ENCODE measurements at places on chromosomes 5 and 9. TPM values are rescaled to one million over a fixed set of nuclear protein-coding genes. Genes with fewer than 3 reads are reported as not detected.

ADAMTS19 gene
- 45.3 TPM for total RNA-seq

DNA sequence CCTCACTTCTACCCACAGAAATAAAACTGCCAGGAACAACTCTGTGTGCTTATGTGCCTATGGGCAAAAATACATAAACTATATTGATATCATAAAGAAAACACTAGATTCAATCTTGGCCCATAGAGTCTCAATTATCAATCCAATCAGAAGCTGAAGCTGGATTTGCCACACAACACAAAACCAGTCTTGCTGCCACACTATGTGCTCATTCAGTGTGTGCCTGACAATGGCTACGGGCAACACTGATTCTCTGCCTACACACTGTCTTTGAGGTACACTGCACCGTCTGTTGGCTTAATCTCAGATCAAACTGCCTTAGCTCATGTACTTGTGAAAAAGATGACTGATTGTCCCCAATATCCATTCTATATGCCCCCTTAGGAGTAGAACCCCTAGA, 35.4 kb downstream of the ARL15 start:
- no peak for DNase-seq

DNA sequence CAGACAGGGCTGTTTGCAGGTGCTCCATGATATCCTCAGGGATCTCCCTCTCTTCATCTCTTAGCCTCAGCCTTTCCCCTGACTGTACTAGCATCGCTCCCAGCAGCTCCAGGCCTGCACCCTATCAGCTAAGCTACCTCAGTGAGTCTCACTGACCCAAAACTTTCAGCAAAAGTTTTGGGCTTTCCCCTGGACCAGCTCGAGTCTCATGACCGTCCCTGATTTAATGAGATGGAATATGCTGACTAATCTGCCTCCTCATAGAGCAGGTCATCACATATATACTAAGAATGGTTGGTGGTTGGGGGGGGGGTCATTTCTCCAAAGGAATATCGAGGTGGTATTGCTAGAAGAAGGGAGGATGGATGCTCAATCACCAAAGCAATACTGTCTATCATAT, 151.5 kb downstream of the NR3C1 start:
- no peak for DNase-seq

GRCh38 chr5:4015709-4016108, 420.1 kb downstream of the IRX1 start:
- no peak for DNase-seq

GRCh38 chr9:116927726-116928125, 240.6 kb downstream of the TRIM32 start:
- no peak for DNase-seq

PCDHB14 gene
- total RNA-seq = 3.8 TPM

FAM53C gene
- total RNA-seq = 21.3 TPM

KCNMB1 gene
- 0.20 TPM for total RNA-seq

- DNase-seq = no peak
Observed at GRCh38 chr9:92614763-92615461, 55.0 kb downstream of the IPPK start.

DNA sequence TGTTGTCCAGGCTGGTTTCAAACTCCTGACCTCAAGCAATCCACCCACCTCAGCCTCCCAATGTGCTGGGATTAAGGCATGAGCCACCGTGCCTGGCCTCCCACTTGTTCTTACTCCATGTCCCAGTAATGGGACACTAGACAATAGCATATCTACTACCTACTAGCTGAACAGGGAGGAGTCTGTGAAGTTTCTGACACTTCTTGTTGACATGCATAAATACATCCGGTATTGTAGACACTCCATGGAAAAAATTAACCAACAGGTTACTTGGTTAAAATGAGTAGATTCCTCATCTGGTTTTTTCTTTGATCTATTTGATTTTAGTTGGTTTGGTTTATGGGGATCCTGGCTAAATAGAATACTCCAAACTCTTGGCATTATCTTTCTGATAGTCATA, 88.3 kb downstream of the SFXN1 start:
- no peak for DNase-seq

DNA sequence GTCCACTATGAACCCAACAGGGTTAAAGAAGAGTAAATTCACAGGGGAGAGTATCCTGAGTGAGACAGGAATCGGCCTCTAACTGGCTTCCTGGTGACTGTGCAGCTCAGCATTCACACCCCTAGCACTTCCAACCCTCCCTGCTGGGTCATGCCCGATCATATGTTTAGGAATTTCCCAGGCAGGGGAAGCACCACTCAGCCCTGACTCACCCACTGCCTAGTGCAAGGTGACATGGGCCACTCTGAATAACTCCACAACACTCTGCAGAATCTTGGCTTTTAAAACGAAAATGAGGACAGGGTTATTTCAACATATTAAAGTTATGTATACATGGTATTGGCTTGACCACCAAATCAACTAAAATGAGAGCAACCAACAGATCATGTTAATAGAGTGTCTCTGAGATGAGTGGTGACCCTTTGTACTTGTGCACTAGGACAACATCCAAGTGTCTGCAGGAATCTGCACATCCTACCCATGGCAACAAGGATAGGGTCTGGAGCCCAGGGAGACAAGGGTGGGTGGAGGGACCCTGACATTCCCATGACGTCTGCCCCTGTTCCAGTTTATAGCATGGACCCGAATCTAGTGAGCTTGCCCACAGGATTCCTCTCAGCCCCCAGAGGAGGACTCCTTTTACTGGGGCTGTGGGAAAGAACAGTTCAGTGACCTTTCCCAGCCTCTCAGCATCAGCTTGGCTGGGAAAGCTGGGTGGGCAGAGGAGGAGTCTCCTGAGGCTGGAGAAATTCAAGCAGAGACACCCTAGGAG, 485.8 kb downstream of the SEMA5A start:
- peak; percentile 69 for DNase-seq

DNA sequence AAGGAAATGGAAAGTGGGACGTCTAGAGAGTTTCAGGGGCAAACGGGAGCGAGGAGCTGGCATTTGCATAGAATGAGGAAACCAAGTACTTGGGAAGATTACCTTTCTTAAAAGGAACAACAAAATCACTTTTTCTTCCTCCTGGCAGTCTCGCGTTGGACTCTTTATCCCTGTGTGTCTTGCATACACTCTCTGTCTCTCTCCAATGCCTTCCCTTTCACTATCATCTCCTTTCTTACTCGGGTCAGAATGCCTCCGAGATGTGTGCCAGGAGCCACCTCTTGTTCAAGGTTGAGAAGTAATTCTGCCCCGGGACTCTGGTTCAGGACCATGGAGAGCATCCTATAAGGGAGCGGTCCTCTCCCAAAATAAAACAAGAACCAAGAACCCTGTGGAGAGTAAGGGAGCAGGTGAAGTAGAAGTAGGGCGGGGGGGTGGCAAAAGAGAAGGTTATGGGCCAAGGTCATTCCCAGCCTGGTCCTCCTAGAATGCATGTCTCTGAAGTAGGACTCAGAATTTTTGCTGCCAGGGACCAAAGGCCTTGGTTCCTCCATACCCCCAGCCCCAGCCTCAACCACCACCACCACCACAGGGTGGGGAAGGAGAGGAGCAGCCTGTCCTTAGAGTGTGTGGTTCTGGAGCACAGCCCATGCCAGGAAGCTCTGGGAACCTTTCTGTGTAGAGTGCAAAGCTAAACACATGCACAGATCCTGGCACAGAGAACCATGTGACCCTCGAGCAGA, 72.1 kb upstream of the ARAP3 start:
- no peak for DNase-seq

CAMK4 gene
- total RNA-seq = 6.0 TPM

GOLM1 gene
- total RNA-seq = 26.0 TPM

DNA sequence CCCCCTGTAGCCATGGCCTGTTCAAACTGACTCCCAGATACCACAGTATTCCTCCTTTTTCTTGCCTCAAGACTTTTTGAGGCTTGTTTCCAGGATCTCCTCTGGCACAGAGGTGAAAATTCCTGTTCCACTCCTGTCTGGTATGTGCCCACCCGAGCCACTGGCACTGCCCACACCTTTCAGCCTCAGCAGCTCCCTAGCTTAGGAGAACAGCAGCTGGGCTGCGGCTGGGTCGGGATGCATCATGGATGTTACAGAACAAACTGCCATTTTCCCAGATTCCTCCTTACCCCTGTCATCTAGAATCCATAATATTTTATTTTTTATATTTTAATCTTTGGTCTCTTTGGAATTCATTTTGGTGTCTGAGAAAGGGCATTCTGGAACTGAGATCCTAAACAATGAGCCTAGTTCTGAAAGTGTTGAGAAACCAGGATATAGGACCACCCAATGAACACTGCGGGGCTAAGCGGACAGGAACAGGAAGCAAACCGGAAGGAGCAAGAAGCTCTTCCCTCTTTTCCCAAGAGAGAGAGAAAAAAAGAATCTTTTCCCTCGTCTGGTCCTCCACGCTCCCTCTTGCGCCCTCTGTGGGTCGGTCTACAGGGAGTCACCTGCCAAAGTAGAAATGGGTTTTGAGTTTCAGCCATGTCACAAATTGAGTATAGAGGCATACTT, 12.5 kb downstream of the OR2S2 start:
- peak; percentile 67 for DNase-seq

DNA sequence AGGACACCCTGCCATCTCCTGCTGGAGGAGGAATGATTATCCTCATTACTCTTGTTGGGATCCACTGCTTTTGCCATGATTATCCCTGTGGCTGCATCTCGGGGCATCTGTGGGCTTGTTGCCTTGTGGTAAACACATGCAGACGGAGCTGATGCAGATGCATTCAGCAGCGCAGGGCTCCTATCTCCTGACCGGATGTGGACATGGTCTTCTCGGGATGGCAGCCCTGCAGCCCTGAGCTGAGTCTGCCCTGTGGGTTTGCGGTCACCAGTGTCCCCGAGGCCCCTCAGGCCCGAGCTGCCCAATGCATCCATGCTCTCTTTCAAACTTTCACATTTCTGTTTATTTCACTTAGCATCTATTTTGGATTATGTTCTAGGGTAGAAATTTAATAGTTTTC, 250.4 kb upstream of the IRX1 start:
- no peak for DNase-seq

DNA sequence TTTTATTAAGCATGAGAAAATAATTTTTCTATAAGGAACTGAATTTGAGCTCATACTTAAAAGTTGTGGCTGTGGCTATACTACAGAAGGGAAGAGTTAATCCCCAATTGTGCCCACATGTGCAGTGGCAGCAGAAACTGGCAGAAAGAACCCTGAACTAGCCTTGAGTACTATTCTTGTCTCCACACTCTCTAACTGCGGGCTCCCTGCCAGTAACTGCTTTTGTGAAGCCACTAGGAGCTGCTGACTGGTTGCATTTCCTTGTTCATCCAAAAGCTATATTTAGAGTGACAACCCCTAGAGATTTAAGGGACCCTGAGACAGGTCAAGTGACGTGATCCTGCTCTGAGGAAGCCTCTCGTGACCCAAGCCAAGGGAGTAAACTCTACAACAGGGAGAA, 238.6 kb downstream of the ELAVL2 start:
- DNase-seq = peak; percentile 45

- no peak for DNase-seq
Observed at GRCh38 chr5:10580531-10581423, 16.9 kb downstream of the ANKRD33B start.

ARHGEF39 gene
- total RNA-seq = 2.4 TPM

- no peak for DNase-seq
Observed at GRCh38 chr5:100609594-100609993, 74.4 kb downstream of the FAM174A start.

Data from skin of body (tissue), 3 donors.